ENCODE measurements at places on chromosomes 16 and 17. TPM values are rescaled to one million over a fixed set of nuclear protein-coding genes. Genes with fewer than 3 reads are reported as not detected.

ZACN gene
- total RNA-seq: 0.25 TPM

SNX11 gene
- 16.1 TPM for total RNA-seq

CACNA1G gene
- total RNA-seq: 4.2 TPM

ASIC2 gene
- not detected for total RNA-seq

TBC1D3C gene
- total RNA-seq: 0.66 TPM

ABCA9 gene
- total RNA-seq: not detected

TEKT5 gene
- not detected for total RNA-seq

FOXF1 gene
- 24.6 TPM for total RNA-seq

Measured in SJCRH30 (cell line).